BJ (cell line): ENCODE measurements at places on chromosomes 1 and 21. TPM values are rescaled to one million over a fixed set of nuclear protein-coding genes. Genes with fewer than 3 reads are reported as not detected.

AADACL4 gene
- polyA plus RNA-seq: 0.20 and 0.21 TPM in 2 replicates

HPDL gene
- polyA plus RNA-seq: 0.38 and 0.56 TPM in 2 replicates

ETV3L gene
- polyA plus RNA-seq: not detected in 2 replicates

BARHL2 gene
- polyA plus RNA-seq: not detected in 2 replicates

TRIM17 gene
- polyA plus RNA-seq: 0.33 and 0.55 TPM in 2 replicates

HUNK gene
- polyA plus RNA-seq: 0.28 and 0.70 TPM in 2 replicates
